ENCODE measurements at places on chromosomes 5 and 9. TPM values are rescaled to one million over a fixed set of nuclear protein-coding genes. Genes with fewer than 3 reads are reported as not detected.

DNA sequence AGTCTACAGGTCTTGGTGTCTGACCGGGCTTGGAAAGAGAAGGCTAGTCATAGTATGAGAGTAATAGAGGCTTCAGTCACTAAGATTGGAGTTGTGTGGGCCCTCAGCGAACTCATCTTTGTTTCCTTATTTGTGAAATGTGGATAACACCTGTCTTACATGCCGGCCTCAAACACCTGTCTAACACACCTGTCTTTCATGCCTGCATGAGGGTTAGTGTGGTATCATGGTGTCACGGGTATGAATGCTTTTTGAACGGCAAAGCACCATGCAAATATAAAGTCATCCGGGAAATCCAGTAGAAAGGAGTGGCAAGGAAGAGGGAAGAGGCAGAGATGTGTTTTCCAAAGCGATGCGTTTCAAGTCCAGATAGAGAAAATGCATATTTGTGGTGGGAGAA lies 25.5 kb downstream of the GRAMD2B start:
- DNase-seq: no peak

DNA sequence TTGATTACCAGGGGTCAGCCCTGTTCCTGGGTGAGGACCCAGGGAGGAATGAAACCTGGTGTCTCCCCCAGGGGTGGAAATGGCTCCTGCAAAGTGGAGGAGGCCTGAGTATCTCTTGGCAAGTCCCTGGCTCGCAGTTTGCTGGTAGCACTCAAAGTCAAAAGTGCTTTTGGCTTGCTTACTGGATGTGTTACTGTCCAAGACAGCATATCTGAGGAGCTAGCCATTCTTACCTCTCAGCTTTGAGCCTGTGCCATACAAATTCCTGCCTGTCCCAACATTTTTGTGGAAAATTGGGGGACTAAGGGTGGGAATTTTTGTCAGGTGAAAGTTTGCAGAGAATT lies 9.9 kb downstream of the ZNF618 start:
- DNase-seq: no peak

DNA sequence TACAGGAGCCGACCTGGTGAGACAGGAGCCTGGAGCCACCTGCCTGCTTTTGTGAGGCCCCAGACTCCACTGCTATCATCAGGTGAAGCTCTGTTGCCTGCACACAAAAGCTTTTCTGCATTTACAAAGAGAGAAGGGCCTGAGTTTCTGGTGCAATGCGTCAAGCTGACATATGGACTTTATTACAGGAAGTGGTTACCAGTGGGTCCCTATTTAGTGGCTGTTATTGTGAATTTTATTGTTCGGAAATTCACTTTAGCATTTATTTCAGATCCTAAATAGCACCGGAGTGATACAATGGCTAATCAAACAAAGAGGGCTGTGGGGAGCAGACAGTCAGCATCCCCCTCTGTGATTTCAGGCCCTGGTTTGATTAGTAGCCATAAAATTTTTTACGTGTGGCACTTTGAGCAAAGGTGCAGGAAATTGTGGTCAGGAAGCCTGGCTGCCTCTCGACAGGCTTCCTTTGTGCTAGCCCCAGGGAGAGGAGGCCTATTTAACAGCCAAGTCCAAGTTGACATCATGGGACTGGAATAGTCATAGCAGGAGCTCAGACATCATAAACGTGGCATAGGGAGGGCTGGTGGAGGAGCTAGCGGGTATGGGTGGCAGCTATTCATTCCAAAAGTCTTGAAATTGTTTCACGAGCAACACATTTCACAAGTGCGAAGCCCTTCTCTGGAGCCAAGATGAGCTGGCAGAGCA lies 8.4 kb downstream of the TGFBI start:
- DNase-seq: no peak

DNA sequence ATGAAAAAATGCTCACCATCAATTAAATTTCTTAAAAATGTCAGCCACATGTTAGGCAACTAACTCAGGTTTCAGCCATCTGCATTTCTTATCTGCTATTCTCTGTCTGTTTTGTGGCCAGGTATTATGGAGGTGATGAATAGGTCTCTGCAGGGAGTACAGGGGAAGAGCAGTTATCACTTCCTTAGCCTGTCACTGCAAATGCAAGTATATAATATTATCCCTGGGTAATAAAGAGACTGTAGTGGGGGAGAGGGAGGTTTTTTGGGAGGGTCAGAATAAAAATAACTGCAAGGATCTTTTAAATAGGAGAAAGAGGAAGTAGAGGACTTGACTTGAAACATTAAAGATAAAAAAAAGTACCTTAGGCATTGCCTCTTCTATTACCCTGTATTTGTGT lies 49.6 kb upstream of the PTGER4 start:
- DNase-seq: no peak

GRCh38 chr9:4221931-4222330 lies 77.9 kb downstream of the GLIS3 start:
- DNase-seq: no peak

DNA sequence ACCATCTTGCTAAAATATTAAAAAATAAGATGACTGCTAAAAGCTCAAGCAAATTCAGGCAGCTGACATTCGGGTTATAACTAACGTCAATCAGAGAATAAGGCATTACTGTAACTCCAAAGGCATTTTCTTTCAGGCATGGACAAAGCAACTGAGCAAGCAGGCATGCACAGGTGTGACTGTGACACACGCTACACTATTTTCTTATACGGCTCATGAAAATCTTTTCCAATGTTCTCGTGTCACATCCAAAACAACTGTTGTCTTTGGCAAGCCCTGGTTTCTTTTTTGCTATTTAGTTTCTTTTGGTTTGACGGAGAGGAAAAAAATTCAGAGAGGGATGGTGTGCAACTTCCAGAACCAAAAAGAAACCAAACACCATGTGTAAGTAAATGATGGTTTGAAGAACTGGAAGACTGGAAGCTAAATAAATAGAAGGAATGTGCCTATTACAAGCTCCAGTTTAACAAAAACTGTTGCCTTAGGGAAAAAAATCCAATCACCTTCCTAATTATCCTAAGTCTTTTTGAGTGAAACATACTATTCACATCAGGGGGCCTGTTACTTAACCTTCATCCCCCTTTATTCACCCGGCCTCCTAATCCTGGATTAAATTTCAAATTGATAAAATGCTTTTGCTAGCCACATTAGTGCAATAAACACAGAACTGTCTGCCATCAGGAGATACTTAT lies 277.6 kb downstream of the PSAT1 start:
- no peak for DNase-seq

GRCh38 chr5:149358868-149359495 lies 1.1 kb downstream of the PCYOX1L start:
- DNase-seq: no peak

DNA sequence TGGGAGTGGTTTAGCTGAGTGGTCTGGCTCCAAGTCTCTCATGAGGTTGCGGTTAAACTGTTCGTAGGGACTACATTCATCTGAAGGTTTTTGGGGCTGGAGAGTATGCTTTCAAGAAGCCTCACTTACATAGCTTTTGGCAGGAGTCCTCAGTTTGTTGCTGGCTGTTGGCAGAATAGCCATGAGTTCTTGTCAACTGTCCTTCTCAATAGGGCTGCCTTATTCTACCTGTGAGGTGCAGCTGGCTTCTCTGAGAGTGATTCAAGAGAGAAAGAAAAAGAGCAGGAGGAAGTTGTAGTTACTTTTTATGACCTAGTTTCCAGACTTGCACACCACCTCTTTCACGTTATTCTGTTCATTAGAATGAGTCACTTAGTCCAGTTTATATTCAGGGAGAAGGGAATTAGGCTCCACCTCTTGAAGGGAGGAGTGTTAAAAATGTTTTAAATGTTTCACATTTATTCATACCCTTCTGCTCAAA lies 33.2 kb downstream of the YTHDC2 start:
- no peak for DNase-seq

- peak; percentile 53 for DNase-seq
Observed at GRCh38 chr9:138046641-138047301, 169.2 kb downstream of the CACNA1B start.

DNA sequence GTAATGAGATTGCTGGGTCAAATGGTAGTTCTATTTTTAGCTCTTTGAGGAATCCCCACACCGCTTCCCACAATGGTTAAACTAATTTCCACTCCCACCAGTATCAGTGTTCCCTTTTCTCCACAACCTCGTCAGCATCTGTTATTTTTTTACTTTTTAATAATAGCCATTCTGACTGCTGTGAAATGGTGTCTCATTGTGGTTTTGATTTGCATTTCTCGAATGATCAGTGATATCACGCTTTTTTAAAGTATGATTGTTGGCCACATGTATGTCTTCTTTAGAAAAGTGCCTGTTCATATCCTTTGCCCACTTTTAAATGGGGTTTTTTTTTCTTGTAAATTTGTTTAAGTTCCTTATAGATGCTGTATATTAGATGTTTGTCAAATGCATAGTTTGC lies 73.5 kb downstream of the MTAP start:
- no peak for DNase-seq

GRCh38 chr9:23644326-23644725 lies 181.7 kb downstream of the ELAVL2 start:
- DNase-seq: no peak

GRCh38 chr5:132754111-132754510 lies 6.9 kb downstream of the CCNI2 start:
- DNase-seq: no peak

GRCh38 chr5:110053824-110054223 lies 364.1 kb downstream of the MAN2A1 start:
- DNase-seq: no peak

- DNase-seq: no peak
Observed at GRCh38 chr5:138697720-138698360, 55.4 kb upstream of the CTNNA1 start.

DNA sequence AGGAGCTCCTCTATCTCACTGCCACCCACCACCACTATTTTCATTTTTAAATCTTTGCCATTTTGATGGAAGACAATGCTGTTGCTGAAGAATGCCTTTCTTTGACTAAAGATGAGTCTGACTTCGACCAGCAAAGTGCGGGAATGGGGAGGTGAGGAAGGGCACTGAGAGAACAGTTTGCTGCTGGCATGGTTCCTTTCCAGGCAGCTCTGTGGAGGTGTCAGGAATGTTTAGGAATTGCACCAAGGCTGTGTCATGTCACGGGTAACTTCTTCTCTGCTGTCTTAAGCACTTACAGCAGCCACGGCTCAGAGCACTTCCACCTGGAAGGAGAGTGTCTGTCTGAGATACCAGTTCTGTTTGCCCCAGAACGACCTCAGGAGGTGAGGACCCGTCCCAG lies 41.4 kb upstream of the SHB start:
- DNase-seq: peak; percentile 16

- DNase-seq: no peak
Observed at GRCh38 chr5:1474183-1474839, 29.1 kb upstream of the SLC6A3 start.

GRCh38 chr9:15136646-15137045 lies 170.4 kb downstream of the TTC39B start:
- no peak for DNase-seq

- no peak for DNase-seq
Observed at GRCh38 chr5:126514131-126514557, 80.9 kb downstream of the ALDH7A1 start.

DNA sequence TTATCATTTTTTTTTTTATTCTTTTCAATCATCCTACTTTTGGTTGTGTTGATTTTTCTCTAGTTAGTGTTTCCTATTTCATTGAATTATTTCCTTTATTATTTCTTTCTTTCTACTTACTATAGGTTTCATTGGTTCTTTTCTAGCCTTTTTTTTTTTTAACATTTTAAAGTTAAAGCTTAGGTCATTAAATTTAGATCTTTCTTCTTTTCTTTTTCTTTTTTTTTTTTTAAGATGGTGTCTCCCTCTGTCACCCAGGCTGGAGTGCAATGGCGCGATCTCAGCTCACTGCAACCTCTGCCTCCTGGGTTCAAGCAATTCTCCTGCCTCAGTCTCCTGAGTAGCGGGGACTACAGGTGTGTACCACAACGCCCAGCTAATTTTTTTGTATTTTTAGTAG lies 43.0 kb upstream of the PPP2CA start:
- no peak for DNase-seq

TNFSF8 gene
- 0.43 TPM for total RNA-seq

PPP2CA gene
- 141 TPM for total RNA-seq

CDC20B gene
- total RNA-seq: 0.38 TPM

ANKRD18A gene
- total RNA-seq: 4.3 TPM

GPX3 gene
- 19.7 TPM for total RNA-seq

SEC24A gene
- 37.2 TPM for total RNA-seq

IRX1 gene
- total RNA-seq: 24.1 TPM

SLC35A4 gene
- total RNA-seq: 85.8 TPM

UNC5A gene
- 1.4 TPM for total RNA-seq

Data from type B pancreatic cell (in vitro differentiated cells).